ENCODE measurements at places on chromosomes 7 and 10.

DNA sequence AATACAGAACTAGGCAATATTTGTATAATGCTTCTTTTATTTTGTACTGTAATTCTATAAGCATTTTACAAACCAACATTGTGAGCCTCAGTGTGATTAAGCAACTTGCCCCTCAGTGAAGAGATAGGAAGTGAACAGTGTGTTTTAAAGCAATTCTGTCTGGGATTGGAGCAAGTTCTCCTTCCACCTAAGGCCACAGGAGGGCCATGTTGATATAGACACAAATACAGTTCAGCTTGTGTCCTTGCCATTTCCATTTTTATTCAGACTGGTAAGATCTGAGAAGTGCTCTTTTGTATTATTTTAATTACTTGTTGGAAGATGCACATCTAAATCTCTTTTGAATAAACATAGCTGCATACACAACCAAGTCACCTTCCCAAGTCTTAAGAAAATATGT is 416.3 kb upstream of the COBL start:
- no peak for DNase-seq

- DNase-seq, result no peak
Observed at GRCh38 chr7:43110791-43111535, 1.5 kb upstream of the HECW1 start.

DNA sequence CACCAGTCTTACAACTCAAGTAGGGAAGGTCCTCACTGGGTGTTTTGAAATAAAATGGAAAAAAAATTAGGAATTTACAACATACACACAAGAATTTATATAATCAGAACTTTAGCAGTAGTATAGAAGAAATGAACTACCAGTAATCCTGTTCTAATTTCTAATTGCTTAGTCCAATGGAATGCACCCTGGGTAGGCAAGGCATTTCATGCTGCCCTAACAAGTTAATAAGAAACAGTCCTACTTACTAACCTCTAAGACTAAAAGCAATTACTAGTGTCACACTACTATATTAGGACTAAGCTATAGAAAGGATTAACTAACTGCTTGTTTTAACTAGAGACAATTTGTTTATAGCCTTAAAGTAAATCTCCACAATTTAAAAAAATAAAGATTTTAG is 158.1 kb downstream of the BTAF1 start:
- DNase-seq, result no peak

- DNase-seq, result peak; percentile 16
Observed at GRCh38 chr10:15433850-15434537, 62.9 kb upstream of the FAM171A1 start.

DNA sequence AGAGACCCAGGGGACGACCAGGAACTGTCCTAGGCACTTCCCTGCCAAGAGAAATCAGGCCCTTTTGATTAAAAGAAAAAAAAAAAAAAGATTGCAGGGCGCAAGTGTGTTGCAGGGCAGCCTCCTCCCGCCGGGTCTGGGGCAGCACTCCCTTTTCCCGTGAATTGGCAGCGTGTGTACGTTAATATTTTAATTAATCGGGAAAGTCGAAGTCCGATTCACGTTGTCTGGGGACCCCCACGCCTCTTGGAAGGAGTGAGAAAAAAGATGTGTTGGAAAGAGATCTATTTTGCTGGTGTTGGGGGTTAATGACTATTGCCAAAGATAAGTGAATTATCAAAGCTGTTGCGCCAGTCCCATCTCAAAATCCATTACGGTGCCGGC is 1.3 kb upstream of the EBF3 start:
- no peak for DNase-seq

DNA sequence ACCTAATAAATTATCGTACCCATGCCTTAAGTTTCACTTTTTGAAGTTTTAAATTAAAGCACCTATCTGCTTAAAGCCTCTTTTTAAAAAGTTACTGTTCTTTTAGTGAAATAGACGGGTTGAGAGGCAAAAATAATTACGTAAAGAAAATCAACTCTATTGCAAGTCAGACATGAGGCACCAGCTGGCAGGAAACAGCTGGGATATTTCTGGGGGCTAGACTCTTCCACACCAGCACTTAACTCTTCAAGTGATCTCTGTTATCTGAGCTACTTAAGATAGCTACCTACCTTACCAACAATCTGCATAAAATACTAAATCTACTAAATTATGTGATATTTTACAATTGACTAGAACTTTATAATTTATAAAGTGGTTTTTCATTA is 35.8 kb downstream of the GBF1 start:
- DNase-seq, result no peak

DNA sequence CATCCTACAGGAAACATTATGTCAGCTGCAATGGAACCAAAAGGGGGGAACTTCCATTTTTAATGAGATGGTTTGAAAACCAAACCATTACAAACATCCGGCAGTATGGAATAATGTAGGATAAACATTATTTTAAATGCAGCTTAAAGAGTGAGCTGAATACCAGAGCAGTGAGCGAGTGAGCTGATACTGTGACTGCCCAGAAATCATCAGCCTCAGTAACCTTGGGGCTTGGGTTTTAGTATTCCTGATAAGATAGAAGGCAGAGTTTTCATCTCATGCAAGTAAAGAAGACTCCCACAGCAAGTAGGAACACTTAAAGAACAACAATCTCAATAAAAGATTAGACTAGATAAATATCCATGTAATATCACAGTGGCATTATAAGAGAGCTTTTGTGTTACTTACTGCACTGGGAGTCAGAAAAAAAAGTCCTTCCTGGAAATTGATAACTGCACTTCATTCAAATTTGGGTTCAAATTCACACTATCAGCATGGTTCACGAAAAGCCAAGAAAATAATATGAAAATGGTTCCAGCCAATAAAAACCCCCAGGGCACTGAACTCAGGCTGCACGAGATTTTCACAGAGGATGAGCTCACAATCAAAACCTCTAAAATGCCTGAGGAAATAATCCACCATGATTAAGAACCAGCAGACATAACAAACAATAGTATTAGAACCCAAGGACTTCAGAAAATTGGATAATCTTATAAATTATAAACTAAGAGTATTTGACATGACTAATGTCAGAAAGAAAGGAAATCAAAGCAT is 115.7 kb downstream of the MTPAP start:
- no peak for DNase-seq

DNA sequence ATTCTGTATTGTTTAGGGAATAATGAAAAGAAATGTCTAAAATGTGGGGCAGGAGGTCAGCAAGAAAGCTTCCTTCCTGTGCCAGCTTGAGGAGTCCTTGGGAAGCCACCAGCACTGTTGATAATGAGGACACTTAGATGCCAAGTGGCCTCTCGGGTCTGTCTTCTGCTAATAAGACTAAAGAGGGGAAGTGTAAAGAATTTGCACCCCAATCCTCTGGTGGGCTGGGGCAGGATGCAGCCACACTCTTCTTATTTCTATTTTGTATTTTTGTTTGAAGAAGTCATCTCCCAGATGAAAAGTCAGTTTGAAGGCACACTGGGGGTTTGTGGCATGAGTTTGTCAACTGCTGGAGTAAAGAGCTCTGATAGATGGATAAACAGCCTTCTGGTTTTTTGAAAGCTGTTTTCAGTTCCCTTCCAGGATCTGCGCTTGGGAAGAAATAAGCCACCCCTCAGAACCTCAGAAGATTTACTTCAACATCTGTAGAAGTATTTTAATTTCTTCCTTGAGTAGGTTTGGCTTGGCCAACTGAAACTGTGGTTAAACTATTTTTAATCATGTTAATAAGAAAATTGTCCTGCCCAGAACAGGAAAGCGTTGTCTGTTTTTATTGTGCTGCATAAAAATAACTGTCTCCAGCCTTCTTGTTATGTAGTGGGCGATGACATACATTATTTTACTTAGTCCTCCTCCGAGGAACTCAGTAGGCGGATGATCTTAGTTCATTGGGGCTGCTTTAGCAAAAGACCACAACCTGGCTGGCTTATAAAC is 128.8 kb upstream of the GPR26 start:
- DNase-seq, result no peak

DNA sequence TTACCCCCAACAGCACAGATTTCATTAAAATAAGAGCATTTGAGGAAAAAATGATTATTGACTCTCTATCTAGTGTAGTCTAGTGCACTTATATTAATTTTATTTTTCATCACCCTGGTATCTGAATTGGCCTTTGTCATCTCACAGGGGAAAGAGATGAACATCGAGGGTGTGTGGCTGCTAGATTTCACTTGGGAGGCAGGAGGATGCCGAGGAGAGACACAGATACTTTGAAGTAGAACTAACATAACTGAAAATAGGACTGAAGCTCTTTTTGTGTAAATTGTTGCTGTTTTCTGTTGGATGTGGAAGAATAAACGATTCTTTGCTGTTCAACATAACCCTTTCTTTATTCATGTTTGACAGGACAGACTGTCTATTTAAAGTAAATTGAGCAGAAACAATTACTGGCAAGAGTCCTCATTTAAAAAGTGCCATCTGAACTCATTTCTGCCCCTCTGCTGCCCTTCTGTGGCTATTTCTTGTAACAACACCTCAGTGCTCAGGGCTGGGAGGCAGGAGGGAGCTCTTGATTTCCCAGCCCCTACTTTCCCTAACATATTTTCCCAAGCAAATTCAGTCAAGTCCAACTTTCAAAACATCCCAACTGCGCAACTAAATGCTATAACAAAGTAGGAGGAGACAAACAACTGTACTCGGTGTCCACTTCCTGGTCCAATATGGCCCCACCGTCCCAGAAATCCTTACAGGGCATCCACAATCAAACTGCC is 15.6 kb downstream of the LYZL1 start:
- no peak for DNase-seq

- DNase-seq, result no peak
Observed at GRCh38 chr10:69742928-69743602, 58.6 kb upstream of the COL13A1 start.

- no peak for DNase-seq
Observed at GRCh38 chr7:121475806-121476205, 79.7 kb upstream of the FAM3C start.

DNA sequence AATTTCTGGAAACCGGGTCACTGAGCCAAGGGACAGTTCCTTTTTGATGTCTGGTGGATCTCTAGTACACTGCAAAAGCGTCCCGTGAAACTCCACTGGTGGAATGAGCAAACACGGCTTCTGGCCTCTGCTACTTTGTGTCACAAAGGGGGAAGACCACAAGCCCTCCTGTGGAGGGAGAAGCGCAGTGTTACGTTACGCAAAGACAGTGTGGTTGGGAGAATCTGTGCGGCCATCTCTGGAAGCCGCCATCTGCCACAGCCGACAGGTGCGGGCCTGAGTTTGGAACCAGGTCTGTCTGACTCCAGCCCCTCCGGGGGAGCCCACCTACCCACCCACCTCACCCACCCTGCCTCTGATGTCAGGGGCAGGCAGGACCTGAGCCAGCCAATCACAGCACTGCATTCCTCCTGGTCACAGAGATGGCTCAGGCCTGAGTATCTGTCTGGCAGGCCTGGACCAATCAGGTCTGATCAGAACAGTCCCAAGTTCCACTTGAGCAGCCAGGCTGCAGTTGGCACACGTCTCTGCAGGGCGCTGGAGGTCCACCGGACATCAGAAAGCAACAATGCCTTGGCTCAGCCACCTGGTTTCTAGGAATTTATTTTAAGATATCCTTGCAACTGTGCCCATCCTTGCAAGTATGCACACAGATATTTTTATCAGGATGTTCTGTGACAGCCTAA is 3.0 kb upstream of the CYP2W1 start:
- no peak for DNase-seq

GRCh38 chr7:55349121-55349520 is 16.0 kb upstream of the LANCL2 start:
- no peak for DNase-seq
